Chondrocyte (in vitro differentiated cells): ENCODE measurements at places on chromosomes 7 and 10. TPM values are rescaled to one million over a fixed set of nuclear protein-coding genes. Genes with fewer than 3 reads are reported as not detected.

The AFAP1L2 gene
- total RNA-seq = 1.6 to 2.9 TPM (median 1.8 TPM) in 3 replicates

The CCDC7 gene
- total RNA-seq = 7.0 to 13.4 TPM (median 10.2 TPM) in 3 replicates

The ATG9B gene
- 1.5 to 1.6 TPM in 2 of 3 replicates, not detected in the other for total RNA-seq

GRCh38 chr7:46202379-46202778 lies 281.3 kb upstream of the IGFBP3 start:
- no peak overlapping the region for H3K4me3 ChIP-seq
- DNase-seq = no peak
- no peaks in the 10 kb centered on the region for H3K4me1 ChIP-seq
- H3K27ac ChIP-seq = no peak overlapping the region
- no peaks in the 10 kb centered on the region for H3K36me3 ChIP-seq

GRCh38 chr7:98319176-98319575 lies 37.7 kb downstream of the BRI3 start:
- H3K27ac ChIP-seq = no peak overlapping the region
- DNase-seq = peak; percentile 58
- no peaks in the 10 kb centered on the region for H3K27me3 ChIP-seq
- no peak overlapping the region for H3K4me3 ChIP-seq
- peaks cover 10% of the 10 kb centered on the region for H3K4me1 ChIP-seq
- peaks cover 17% of the 10 kb centered on the region for H3K36me3 ChIP-seq

DNA sequence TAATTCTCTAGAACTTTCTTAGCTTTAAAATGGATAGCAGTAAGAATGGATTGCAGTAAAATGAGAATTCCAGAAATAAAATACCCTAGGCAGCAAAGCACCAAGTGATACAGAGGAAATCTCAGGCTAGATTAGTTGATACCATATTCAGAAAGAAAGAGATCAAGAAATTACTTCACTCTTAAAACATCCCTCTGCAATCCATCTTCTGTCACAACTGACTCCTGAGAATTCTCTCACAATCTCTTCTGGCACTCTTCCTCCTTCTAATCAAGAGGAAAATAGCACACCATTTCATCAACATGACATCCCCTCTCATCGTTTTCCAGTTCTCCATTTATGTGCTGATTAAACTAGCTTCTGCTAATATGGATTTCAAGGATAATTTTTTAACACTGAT lies 42.2 kb upstream of the LAMB1 start:
- H3K27ac ChIP-seq = peak overlapping the region; percentile 90
- no peaks in the 10 kb centered on the region for H3K36me3 ChIP-seq
- DNase-seq = no peak
- no peak overlapping the region for H3K4me3 ChIP-seq
- peaks cover 19% of the 10 kb centered on the region for H3K4me1 ChIP-seq
- H3K27me3 ChIP-seq = no peaks in the 10 kb centered on the region
